ENCODE measurements at places on chromosomes 13 and 19.

- DNase-seq, result no peak
Measured at GRCh38 chr19:15175609-15176008, 25.2 kb downstream of the NOTCH3 start.

- no peak for DNase-seq
Measured at GRCh38 chr13:99254830-99255229, 3.3 kb downstream of the GPR18 start.

DNA sequence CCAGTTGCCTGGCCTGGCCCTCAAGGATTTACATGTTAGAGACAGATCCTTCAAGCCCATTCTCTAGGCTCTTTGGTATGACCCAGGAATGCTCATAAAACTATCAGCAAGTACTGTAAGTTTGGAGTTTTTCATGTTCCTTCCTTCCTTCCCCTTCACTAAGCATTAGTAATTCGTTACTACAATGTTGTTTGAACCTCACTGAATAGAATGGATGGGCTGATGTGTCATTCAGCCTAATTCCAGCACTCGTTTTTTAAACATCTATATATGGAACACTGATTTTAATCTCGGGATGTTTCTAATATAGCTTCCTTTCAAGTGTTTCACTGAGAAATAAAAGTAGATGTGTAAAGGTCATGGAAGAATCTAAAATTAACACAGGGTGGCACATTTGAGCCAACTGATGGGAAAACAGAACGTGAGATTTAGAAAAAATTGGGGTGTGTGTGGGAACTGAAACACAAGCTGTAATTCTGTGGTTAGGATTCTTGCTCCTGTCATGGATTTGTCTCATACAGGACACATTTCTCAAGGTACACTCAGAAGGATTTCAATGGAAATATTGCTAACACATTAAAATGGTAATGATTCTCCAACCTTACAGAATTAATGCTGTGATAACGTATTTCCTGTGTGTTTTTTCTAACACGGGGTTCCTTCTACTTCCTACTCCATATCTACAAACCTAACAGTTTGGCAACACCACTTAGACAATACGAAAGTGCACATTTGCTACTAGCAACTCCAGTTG, 93.4 kb downstream of the FLT1 start:
- no peak for DNase-seq

- peak; percentile 46 for DNase-seq
Measured at GRCh38 chr13:99465454-99465853, 35.8 kb upstream of the TM9SF2 start.

GRCh38 chr13:104782741-104783140, 1716.5 kb upstream of the SLC10A2 start:
- no peak for DNase-seq

GRCh38 chr13:48568370-48569103, 35.7 kb upstream of the RCBTB2 start:
- DNase-seq, result no peak

- DNase-seq, result no peak
Measured at GRCh38 chr19:2306281-2306806, 1.6 kb downstream of the LINGO3 start.

Measured in NCI-H774 (cell line).